ENCODE measurements at places on chromosomes 4 and X.

- no peak for DNase-seq
These were observed 415.8 kb upstream of the GRID2 start for GRCh38 chr4:91887926-91888325.

GRCh38 chr4:161642708-161643107, 521.1 kb downstream of the FSTL5 start:
- no peak for DNase-seq

- DNase-seq: no peak
These were observed 80.3 kb downstream of the LNX1 start for GRCh38 chr4:53511014-53511413.

- no peak for DNase-seq
These were observed 34.7 kb upstream of the ENPP6 start for GRCh38 chr4:184252136-184253071.

DNA sequence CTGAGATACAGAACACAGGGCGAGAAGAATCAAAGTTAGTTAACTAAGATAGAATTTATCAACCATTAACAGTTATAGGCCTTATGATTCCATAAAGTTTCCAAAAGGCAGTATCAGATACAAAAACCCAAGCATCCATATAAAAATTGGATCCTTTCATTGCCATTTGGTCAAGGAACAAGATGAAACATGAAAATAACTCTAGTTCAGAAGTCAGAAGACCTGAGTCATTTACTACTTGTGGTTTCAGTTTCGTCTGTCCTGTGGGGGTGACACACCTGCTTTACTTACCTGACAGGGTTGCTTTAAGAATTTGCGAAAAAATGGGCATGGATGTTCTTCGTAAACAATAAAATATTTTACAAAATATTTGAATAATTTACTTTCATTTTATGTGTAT, 130.8 kb downstream of the ANAPC10 start:
- no peak for DNase-seq

DNA sequence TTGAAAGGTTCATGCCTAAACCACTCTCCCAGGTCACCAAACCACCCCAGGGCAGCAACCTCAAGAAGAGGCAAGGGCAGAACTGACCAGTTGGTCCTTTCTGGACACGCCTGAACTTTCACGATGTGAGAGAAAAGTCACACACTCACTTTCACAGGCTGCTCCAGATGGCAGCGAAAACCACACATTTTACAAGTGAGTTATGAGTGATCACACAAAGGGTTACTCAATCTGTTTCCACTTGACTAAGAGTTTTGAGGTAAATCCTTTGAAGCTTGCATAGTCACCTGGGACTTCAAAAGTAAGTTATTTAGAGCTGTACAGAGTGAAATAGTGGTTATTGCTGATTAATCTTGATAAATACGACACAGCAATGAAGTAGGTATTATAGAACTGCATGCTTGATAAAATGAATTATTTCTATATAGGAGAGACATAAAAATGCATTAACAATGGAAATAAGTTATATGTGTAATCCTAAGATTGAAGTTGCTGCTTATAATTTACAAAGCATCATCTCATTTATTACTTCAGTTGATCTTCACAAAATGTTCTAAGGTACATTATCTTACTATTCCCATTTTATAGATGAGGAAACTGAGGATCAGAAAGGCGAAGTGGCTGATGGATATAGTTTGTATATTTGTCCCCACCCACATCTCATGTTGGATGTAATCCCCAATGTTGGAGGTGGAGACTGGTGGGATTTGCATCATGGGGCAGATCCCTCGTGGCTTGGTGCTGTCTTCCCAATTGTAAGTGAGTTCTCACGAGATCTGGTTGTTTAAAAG, 103.0 kb upstream of the KLF3 start:
- DNase-seq: no peak

- DNase-seq: no peak
These were observed 118.9 kb downstream of the KLHL4 start for GRCh38 chrX:87636533-87636932.

GRCh38 chr4:120331486-120332370, 265.1 kb upstream of the MAD2L1 start:
- no peak for DNase-seq

GRCh38 chrX:44244008-44244407, 99.5 kb downstream of the EFHC2 start:
- DNase-seq: no peak

GRCh38 chr4:105241451-105241850, 94.8 kb downstream of the TET2 start:
- DNase-seq: no peak

GRCh38 chrX:110414273-110414672, 55.6 kb downstream of the RTL9 start:
- no peak for DNase-seq

DNA sequence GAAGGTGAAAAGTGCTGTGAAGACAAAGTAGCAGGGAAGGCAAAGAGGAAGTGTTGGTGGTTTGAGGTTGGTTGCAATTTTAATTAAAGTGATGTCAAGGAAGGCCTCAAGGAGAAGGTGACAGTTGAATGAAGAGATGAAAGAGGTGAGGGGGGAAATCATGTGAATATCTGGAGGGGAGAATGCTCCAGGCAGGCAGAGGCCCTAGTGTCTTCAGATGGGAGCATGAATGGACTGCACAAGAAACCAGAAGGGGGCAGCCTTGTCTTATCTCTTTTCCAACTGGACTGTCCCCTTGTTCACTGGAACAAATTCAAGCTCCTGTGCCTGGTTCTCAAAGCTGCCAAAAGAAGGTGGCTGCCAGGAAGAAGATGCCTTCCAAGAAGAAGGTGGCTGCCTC, 68.4 kb downstream of the MAOB start:
- no peak for DNase-seq

GRCh38 chr4:182137343-182137742, 105.9 kb upstream of the TENM3 start:
- DNase-seq: no peak

DNA sequence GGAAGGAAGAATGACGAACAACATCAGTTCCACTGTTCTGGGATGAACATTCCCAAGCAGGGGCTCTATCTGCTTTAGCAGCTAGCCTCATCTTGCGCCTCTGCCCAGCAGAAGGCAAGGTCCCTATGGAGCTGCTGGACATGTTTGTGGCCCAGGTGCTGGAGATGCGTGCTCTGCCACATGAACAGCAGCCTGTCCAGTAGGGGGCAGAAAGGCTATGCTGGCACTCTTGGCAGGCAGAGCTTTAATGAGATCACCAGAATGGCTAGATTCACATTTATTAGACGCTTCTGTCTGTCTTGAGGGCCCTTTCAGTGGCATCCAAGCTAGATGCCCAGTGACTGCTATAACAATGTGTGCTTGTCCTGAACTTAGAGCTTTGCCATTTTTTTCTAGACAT, 1826.0 kb downstream of the STIM2 start:
- DNase-seq: no peak

DNA sequence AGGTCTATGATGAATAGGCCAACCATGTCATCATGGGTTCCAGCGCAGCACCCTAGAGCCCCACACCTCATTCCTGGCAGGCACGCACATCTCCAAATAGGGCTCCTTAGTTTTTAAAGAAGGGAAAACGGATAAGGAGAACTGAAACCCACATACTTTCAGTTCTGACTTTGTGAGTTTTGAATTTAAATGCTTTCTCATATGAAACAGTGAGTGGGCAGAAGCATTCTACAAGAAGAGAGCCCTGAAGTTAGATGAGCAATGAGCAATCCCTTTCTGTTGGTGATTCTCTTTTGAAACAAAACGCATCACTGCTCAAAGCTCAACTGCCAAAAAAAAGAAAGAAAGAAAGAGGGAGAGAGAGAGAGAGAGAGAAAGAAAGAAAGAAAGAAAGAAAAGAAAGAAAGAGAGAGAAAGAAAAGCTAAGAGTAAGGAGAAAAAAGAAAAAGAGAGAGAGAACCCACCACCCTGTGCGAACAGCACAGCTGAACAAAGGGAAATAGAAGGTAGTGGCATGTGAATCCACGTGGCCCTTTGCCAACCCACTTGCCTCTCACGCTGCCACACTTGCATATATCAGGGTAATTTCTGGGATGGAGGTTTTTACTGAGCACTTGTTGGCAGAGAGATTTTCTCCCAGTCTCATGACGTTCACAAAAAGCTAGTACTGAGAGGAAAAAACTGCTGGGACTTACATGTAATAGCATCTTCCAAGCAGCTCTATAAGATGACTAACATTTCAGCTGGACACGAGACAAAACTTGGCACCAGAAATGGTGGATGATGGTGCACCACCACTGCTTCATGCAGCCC, 31.0 kb downstream of the TMSB4X start:
- DNase-seq: peak; percentile 33

GRCh38 chr4:68272380-68272779, 26.9 kb upstream of the TMPRSS11B start:
- DNase-seq: no peak

DNA sequence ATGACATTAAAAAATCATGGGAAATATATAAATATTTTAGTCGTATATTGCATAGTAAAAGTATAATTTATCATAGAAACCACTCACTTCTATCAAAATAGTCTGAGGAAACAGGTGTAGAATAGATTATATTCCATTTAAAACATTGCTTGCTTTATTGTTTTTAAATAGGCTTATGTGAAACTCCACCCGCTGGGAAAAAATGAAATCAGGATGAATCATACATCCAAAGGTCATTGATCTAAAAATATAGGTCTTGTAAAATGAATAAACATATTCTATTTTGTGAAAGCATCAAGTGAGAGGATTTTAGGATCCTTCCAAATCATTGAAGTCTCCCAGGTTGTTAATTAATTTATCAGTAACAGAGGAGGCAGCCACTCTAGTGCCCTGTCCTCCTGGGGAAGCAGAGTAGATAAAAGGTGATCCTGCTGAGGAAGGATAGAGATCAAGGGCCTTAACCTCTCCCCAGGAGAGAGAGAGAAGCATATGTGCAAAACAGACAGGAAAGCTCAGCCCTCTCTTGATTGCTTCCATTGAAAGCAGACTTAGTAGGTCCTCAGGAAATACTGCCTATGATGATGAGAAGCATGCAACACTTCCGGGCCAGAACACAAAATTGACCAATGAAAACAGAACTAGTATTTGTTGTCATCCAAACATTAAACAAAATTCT, 96.8 kb upstream of the MAP9 start:
- no peak for DNase-seq

DNA sequence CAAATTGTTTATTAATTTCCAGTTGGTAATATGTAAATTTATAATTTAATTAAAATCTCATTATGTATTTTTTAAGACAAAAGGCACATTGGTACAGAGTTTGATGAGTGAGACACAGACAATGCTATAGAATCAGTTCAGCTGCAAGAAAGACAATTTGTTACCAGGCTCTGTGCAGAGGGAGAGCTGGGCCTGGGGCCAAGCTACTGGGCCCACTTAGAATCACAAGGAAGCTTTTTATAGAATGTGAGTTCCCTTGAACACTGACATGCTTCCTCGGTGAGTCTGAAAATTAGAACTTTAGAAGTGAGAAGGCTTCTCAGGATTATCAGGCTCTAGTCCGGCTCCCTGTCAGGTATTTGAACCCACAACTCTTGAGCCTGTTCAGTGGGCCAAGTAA, 129.0 kb downstream of the AFF2 start:
- no peak for DNase-seq

DNA sequence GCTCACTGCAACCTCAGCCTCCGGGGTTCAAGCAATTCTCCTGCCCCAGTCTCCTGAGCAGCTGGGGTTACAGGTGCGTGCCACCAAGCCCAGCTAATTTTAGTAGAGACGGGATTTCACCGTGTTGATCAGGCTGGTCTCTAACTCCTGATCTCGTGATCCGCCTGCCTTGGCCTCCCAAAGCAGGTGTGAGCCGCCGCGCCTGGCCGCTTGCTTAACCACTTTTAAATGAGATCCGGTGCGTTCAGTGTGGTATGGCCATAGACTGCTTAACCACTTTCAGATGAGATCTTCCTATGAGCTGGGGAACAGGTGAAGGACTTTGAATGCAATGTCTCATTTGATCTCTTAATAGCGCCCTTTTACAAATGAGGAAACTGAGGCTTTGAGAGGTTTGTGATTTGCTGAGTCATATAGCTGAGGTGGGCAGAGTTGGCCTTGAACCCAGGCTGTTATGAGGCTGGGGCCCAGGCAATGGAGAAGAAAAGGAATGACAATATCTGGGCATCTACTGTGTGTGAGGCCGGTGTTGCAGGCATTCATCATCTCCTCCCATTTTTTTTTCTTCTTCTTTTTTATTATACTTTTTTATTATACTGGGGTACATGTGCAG, 41.9 kb upstream of the NSG1 start:
- no peak for DNase-seq

GRCh38 chr4:18690291-18690955, 668.9 kb upstream of the LCORL start:
- DNase-seq: no peak

DNA sequence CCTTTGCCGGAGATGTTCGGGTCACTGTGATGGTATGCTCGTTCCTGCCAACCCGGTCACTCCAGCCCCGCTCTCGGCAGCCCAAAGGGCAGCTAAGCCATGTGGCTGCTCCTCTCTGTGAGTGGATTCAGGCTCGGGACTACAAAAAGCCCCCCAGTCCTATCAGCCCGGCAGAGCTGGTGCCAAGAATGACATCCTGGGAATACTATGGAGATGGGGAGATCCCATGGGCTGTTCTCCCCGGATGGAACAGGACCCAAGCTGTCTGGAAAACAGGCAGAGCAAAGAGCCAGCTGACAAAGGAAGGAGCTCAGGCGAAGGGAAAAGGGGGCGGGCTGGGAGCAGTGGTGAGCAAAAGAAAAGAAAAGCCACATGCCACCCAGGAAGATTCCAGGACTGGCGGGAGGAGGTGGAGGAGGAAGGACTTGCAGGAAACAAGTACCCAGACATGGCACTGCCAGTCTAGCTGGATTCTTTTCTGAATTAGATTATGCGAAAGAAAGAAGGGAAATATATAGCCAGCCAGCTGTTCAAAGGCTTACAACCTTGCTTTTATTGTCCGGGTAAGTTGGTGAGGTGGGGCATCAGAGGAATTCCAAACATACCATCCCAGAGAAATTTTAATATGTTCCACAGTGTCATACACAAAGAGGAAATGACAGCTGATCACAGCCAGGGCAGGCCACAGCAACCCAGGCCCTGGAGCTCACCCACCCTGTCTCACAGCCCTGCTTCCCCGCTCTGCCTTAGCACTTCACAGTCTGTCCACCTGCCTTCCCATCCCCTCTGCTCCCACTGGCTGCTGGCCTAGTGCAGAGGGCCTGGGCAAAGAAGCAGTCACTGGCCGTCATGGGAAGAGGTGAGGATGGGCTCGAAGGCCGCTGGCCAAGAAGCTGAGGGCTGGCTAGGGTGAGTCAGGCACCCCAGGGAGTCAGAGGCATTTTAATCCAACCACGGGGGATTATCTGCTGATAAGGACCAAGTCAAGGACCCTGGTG, 3.4 kb downstream of the NDP start:
- DNase-seq: no peak

DNA sequence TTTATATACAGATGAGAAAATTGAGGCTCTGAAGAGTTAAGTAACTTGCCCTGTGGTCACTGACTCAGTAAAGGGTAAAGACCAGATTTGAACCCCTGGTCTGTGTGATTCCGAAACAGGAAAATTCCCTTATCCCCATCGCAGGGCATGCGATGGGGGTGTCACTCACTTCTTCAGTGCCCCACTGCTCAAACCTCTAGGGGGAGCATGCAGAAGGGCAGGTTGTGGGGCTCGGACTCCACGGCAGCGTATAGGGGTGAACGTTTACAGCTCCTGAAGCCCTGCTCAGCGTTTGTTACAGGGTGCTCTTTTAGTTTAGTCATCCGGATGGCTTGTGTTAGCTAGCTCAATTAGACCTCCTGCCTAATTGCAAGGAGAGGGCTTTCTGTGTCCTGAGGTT, 3.7 kb upstream of the EXOC1 start:
- no peak for DNase-seq

Measured in SIG-M5 (cell line).